ENCODE measurements at places on chromosomes 16 and 17.

- DNase-seq: peak; percentile 39
Measured at GRCh38 chr16:3020247-3020603, at the start of gene TNFRSF12A. TNFRSF12A (plus strand) TSS chr16:3020368; CDS start chr16:3020398, 30 bp downstream.

GRCh38 chr16:1929578-1930337 lies 11.5 kb upstream of the HS3ST6 start:
- DNase-seq: peak; percentile 87

DNA sequence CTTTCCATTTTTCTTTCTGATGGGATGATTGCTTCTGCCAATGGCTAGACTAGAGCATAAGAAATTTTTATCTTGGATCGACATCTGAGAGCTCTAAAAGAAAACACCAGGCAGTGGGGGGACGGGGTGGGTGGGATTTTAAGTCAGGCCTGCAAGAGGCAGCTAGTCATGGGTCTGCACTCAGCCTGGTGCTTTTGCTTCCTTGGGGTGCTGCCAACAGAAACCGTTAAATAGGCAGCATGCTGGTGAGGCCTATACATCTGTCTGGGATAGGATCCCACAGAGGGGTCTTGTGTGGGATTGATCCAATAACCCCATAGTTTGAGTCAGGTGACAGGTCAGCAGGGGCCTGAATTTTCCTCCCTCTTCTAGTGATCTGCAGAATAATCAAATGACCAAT lies 26.9 kb downstream of the ZNRF1 start:
- no peak for DNase-seq

DNA sequence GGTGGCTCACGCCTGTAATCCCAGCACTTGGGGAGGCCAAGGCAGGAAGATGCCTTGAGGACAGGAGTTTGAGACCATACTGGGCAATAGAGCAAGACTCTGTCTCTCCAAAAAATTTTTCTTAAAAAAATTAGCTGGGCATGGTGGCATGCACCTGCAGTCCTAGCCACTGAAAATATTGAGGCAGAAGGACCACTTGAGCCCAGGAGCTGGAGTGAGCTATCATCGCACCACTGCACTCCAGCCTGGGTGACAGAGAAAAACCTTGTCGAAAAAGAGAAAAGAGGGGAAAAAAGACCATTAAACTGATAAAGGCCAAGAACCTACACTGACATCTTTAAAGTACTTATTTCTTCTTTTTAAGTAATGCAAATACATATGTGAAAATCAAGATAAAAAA lies 53.4 kb upstream of the ITGA2B start:
- no peak for DNase-seq

- no peak for DNase-seq
Measured at GRCh38 chr17:20008242-20009051, 712 bp upstream of the SPECC1 start.

- DNase-seq: no peak
Measured at GRCh38 chr16:59684911-59685310, 950.8 kb upstream of the GOT2 start.

DNA sequence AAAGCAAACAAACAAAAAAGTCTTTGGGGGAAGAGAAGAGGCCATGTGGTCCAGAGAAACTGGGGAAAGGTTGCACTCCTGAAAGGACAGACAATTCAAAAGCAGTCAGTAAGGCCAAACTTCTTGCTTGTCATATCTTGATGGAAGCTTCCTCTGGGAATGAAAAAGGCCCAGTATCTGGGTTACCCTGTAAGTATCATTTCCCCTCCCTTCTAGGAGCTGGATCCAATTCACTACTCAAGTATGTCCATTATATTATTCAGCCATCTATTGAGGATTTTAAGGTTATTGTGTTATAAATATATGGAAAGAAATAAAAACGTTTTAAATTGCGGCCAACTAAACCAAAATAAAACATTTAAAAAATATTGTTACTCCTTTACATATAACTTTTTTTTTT lies 26.0 kb upstream of the MON1B start:
- no peak for DNase-seq

DNA sequence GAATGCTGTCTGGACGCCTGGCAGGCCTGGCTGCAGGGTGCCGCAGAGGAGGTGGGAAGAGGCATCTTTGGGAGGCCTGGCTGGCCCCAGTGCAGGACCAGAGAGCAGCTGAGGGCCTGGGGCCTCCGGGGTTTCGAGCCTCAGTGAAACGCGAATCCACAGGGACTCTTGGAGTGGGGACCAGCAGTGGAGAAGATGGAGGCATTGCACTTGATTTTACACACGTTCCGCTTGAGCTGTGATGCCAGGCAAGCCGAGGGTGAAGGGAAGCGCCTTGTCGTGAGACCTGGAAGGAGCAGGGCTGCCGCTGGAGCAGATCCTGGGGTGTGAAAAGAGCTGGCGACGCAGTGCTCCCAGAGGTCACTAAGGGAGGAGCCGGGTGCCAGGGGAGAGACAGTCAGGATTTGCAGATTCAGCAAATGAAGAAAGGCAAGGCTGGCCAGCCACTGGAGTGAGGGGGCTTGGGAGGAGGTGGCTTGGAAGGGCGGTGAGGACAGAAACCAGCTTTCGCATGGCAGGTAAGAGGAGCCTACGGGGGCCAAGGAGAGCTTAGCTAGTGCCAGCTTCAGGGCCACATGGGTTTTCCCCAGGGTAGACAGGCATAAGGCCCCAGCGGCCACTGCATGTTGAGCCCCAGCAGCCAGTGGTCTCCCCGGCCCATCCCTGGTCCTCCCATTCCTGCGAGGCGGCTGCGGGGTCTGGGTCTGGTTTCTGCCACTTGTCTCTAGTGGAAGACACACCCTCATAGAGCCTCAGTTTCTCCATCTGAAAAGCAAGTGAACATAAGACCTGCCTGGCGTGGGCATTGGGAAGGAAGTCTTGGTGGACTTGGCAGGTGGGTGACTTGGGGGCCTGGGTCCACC lies 175.2 kb upstream of the CHMP6 start:
- DNase-seq: no peak

- no peak for DNase-seq
Measured at GRCh38 chr16:14148016-14148415, 76.9 kb downstream of the MRTFB start.

DNA sequence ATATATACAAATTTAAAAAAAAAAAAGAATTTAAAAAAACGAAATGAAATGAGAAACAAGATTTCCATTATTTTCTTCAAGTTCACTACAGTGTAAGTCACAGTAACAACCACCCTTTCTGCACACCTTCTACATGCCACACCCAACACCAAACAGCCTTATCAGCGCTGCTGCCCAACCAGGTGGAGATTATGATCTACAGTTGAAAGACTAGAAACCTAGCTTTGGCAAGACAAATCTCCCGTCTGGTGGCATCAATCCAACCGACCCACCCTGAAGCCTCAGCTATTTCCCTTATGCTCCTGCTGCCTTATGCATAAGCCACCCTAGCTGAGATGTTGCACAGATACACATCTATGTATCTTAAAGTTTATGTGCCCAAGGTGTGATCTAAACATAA lies 60.8 kb downstream of the PARN start:
- no peak for DNase-seq

- DNase-seq: no peak
Measured at GRCh38 chr16:66475232-66475631, 48.1 kb downstream of the BEAN1 start.

- peak; percentile 92 for DNase-seq
Measured at GRCh38 chr17:7989781-7990655, 12.4 kb upstream of the GUCY2D start.

GRCh38 chr17:81060416-81060815 lies 25.5 kb downstream of the BAIAP2 start:
- no peak for DNase-seq

DNA sequence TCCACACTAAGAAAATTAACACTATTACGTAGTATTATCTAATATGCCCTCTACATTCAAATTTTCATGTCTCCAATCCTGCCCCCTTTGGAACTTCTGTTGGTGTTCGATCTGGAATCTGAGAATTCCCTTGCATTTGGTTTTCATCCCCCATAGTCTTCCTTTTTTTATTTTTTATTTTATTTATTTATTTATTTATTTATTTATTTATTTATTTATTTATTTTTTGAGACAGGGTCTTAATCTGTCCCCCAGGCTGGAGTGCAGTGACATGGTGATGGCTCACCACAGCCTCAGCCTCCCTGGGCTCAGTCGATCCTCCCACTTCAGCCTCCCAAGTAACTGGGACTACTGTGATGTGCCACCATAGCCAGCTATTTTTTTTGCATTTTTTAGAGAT lies 589.3 kb downstream of the MAF start:
- DNase-seq: no peak
